ENCODE measurements at places on chromosomes 5 and 9.

DNA sequence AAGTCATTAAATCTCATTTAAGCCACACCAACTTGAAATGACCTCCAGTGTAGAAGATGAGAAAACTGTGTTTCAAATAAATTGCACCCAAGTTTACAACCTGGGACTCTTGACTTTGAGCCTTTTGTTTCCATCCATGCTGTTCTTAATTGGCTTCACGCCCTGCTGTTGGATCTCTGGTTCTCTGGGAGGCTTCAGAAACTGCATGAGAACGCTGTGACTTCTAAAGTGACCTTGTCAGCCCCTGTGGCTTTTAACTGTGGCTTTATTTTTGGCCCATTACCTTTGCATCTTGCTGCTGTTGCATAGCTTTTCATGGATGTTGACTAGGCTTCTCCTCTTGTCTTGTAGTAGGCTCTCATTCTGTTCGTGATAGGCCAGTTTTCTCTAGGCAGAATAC lies 29.3 kb downstream of the TNFAIP8 start:
- no peak for DNase-seq

DNA sequence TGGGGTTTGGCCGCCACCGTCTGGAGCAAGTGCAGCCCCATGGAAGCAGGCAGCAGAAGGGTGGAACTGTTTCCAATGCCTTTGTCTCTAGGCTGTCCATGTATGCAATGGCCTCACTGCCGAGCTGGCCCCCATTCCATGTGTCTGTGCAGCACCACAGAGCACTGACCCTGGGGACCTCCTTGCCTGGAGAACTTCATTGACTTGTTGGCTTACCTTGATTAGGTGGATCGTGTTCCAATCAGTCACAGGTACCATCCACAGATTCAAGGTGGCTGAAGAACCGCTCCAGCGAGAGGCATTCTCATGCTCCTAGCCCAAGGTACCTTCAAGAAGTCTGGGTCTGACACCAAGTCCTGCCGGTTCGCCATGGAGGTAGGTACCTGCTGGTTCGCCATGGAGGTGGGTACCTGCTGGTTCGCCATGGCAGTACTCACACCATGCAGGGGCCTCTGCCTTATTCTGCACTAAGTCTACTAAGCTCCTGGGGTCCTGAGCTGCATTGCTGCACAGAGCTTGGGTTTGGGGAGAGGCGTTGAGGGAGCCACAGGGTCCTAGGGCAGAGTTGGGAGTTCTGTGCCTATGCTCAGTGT lies 358.3 kb upstream of the IRX1 start:
- no peak for DNase-seq

DNA sequence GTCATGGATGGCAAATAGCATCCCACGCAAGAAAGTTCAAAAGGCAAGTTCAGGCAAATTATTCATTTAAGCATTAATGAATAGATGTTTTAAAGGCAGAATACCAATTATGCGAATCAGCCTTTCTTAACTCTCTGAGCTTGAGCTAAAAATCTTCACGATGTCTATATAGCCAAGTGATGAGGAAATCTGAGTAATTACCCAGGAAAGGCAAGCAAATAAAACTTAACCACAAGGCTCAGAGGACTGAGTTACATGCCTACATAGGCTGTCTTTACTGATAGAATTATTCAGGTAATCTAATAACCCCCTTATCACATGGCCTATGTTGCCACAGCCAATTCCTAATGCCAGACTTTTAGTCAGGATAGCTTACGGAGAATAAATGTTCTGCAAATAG lies 120.8 kb upstream of the MTAP start:
- DNase-seq: no peak

DNA sequence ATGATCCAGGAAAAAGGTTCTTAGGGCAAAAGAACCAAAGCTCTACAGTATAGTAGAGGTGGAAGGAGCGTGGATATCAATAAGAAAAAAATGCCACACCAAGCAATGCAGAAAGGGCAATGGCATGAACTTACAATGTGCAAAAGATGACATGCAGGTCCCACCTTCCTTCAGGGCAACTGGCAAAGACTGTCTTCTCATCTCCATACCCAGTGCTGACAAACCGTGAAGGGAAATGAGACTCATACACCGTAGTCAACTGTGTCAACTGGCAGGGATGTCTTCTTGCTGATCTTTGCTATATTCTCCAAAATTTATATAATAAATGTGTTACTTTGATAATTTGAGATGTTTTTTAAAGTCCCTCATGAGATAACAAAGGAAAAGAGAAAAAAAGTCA lies 36.0 kb downstream of the MED27 start:
- no peak for DNase-seq

DNA sequence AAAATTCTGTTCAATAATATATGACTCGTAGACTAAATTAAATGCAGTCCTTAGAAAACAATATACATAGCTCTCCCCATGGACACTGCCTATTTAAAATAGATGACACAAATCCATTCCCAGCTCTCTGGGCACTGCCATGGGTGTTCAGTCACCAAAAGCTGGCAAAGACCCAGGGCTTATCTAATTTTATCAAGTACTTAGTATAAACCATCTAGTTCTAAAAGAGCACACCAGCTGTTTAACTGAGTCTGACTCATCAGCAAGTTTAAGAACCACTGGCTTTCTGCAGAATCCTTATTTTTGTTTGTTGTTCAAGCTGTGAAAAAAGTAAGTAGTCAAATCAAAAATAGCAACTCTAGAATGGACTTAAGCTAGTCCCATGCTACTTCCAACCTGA lies 107.6 kb downstream of the PLPP1 start:
- no peak for DNase-seq

DNA sequence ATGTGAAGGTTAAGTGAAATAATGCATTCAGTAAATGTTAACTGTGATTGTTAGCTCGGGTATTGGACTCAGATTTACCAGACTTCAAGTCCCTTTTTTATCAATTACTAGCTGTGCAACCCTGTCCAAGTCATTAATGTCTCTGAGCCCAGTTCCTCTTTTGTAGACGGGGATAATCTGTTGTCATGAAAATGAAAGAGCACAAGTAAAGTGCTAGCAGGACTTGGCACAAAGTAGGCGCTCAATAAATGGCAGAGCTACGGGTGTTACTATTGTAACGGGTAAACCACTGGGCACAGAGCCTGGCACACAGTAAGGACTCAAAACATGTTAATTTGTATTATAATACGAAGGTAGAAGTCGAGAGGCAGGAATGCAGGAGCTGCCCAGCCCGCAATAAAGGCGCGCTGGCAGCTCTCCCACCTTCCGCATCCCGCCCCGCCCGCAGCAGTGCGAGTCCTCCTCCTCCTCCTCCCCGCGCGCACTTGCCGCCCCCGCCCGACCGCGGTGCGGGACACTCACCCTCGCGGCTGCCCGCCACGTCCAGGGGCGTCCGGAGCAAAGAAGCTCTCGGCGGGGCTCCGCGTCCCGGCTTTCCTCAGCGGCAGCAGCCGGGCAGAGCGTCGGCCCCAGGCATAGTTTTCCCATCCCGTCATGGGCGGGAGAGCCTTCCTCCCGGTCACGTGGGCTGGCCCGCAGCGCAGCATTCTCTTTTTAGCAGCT lies at the start of gene C1QTNF2:
Gene C1QTNF2 (minus strand): TSS at position 637 of the 723 bp plus-strand sequence. CDS start 15,615 bp downstream, outside the sequence.
- no peak for DNase-seq

DNA sequence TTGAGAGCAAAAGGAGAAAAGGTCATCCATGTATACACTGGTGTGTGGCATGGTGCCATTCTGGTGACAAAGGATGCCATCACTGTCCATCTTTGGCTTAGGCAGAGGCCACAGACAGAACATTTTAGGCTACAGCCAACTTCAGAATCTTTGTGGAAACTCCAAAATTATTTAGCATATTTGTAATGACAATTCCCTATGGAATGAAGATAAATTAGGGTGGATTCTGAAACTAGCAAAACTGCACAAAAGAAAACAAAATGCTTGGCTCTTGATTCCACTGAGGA lies 92.5 kb downstream of the FBXW11 start:
- no peak for DNase-seq

- DNase-seq: no peak
Measured at GRCh38 chr5:1322955-1323802, 21.7 kb downstream of the CLPTM1L start.

DNA sequence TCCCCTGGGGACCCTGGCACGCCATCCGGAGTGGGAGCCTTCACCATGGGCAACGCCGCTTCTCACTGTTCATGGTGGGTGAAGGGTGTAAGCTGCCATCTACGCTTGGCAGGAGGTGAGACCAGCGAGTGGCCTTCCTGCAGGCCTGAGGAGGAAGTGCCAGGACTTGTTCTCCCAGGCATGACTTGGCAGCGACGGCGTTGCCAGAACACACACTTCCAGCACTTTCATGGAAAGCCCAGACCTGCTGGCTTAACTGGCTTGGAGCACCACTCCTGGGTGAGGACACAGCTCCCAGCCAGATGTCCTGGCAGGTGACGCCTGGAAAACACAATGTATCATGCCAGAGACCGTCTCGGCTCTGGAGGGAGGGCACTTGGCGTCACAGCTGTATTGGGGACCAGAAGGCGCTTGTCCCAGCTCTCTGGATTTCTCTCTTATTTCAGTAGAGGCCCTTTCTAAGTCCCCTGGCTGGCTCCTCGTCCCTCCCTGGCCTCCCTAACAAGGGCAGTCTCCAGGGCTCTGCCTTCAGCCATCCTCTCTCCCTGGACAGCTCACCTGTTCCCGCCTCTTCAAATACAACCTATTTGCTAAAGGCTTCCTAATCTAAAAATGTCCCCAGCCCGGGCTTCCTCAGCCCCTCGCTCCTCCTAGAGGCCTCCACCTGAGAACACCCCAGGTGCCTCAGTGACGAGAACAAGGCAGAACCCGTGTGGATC lies 188.3 kb downstream of the OLFM1 start:
- no peak for DNase-seq

DNA sequence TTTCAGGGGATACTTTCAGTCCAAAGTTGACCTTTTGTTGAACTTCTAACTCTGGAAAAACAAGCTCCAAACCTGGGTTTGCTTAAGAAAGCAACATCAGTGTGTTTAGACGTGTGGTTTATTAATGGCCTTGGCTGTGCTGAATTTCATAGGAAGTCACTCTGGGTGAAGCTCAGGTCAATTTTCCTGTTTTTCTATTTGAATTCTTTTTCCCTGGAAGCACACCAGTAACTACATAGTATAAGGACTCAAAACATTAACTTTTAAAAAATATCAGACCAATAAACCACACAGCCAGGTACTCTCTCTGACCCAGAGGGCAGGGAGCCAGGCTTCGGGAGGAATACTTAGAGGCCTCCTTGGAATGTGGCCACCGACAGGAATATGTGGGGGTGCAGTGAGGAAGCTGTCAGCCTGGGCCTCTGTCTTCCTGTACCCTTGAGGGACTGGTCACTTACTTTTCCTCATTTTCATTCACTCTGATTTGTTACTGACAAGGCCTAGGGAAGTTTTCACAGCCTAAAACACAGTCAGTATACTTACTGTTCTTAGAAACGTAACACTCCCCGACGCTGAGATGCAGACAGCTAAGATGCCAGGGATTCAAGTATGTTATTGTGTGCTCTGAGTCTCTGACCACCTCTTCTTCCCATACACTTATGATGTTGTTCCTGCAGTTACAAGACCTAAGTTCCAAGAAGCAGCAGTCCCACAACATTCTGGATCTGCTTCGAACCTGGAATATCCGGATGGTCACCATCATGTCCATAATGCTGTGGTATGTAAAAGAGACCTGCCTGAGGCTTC lies 18.9 kb downstream of the SLC22A5 start:
- DNase-seq: no peak

DNA sequence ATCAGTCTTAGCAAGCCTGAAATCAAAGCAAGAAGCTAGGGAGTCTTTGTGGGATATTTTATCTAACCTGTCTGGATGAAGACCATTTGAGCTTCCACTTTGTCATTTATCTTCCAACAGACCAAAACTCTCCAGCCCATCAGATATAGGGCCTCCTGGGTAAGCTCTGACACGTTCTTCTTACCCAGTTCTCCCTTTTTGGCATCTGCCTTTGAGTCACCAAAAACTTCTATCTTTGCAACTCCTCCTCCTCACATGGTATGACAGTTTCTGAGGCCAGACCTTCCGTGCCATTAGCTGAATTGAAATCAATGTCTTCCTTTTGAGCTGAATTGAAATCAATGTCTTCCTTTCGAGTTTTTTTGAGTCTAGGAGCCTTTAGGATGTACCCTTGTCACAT lies 156.6 kb upstream of the SPRY4 start:
- no peak for DNase-seq

GRCh38 chr5:112221128-112221527 lies 197.9 kb downstream of the EPB41L4A start:
- DNase-seq: no peak

GRCh38 chr5:17151686-17152085 lies 65.7 kb upstream of the BASP1 start:
- no peak for DNase-seq

GRCh38 chr9:32399110-32399815 lies 14.8 kb downstream of the ACO1 start:
- DNase-seq: no peak

GRCh38 chr5:71457106-71457505 lies 1.7 kb downstream of the BDP1 start:
- DNase-seq: no peak

GRCh38 chr5:31244921-31245320 lies 51.4 kb downstream of the CDH6 start:
- DNase-seq: no peak

DNA sequence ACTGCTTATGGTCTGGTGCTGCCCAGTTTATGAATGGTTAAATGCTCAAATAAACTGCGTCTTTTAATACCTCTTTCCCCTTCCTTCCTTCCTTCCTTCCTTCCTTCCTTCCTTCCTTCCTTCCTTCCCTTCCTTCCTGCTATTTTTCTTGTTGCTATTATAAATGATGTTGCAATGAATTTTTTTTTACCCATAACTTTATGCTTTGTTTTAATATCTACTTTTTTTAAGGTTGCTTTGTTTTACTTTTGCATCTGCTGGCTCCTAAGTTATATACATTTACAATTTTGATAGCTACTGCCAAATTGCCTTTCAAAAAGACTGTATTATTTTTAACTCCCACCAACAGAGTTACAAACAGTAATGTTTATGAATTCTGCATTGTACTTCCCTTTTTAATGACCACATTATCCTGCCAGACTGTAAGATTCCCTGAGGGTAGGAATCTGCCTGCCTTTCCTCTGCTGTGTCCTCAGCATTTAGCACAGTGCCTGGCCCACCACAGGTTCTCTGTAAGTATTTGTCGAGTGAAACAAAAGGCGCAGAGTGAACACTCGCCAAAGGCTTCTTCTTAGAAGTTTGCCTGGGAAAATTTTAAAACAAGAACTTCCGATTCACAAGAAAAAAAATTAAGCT lies 36.9 kb downstream of the KIF4B start:
- DNase-seq: no peak

All from stimulated activated CD4-positive, alpha-beta T cell treated with anti-CD3 and anti-CD28 coated beads, Interleukin-4, amount 100 ng/mL, for 48 hours (primary cell).